ENCODE measurements at places on chromosomes 7 and 10.
A peak's percentile ranks its signal among the peaks of the same experiment; 100 is the strongest.

DNA sequence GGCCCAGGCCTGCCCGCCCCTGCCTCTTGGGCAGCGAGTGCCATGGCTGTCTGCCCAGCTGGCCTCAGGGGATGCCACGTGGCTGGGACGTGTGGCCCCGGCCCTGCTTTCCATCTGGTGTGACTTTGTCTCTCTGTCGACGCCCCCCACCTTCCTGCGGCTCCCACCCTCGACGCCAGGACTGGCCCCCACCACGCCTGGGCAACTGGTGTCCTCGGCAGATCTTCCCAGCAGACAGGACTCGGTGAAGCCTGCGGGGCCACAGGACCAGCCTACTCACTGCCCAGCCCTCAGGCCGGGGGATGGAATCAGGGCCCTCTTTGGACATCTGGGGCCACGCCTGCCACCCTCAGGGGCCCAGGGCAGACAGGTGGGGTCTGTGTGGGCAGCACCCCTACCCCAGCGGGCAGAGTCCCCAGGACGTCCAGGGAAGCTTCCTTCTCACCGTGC is 55.1 kb downstream of the UNCX start:
- no peak for DNase-seq

GRCh38 chr10:15461353-15462108 is 90.4 kb upstream of the FAM171A1 start:
- no peak for DNase-seq

- no peak for DNase-seq
These were observed 6.0 kb upstream of the ZDHHC4 start for GRCh38 chr7:6571160-6571779.

DNA sequence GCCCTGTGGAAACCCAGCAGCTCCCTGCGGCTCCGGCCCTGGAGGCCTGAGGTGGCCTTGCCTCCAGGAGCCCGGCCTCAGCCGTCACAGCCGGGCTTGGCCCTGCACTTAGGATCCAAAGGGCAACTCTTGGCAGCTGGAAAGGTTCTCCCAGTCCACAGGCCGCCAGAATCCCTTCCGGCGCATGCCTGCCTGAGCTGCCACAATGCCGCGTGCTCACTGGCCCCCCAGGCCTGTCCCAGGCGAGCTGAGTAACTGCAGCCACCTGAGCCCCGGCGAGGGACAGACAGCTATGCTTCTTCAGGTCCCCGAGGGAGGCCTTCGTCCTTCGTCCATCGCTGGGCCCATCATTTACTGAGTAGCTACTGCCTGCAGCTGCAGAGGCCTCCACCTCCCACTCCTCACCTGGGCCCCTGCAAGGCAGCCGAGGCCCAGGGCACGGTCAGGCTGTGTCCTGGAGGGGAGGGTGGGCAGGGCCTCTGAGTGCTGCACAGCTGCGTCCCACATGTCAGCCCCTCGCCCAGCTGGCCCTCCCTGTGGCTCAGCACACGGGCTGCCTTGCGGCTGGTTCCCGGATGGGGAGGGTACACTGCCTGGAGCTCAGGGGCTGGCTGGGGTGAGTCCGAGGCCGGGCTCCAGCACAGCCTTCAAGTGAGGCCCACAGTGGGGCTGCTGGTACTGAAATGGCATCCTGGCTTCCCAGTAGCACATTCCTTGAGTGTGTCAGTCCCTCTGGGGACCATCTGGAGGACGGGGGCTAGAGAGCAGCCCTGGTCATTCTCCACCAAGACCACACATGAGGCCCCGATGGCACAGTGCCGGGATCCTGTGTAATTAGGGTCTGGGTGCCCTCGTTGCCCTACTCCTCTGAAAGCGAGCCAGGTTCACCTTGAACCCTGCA is 172.5 kb downstream of the ELFN1 start:
- no peak for DNase-seq

- no peak for DNase-seq
These were observed 428 bp downstream of the CALML5 start for GRCh38 chr10:5498791-5499492.

DNA sequence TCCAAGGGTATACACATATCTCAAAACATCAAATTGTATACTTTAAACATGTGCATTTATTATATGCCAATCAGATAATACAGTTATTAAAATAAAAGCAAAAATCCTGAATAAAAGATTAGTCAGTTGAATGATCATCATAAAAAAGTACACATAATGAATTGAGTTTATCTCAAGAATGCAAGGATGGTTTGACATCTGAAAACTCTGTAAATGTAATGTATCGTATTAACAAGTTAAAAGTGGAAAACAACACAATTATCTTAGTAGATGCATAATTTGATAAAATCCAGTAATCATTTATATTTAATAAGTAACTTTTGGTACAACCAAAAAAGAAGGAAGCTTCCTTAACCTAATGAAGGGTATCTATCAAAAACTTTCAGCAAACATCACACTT is 86.6 kb downstream of the COL28A1 start:
- no peak for DNase-seq

DNA sequence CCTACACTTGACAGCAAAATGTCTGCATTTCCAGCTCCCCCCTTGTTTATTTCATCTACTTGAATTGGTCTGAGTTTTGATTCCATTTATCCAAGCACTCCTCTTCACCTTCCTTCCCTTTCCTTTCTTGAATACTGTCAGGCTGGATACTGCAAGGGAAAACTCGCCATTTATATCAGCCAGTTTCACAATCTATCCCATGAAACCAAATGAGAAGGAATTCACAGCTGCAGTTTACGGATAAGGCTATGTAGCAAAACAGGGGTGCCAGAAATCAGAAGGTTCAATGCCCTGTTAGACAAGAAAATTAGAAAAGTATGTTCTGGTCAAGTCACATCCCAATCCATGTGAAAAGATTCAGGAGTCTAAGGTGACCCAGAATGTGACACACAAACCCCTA is 28.1 kb downstream of the CCDC6 start:
- DNase-seq, result no peak

DNA sequence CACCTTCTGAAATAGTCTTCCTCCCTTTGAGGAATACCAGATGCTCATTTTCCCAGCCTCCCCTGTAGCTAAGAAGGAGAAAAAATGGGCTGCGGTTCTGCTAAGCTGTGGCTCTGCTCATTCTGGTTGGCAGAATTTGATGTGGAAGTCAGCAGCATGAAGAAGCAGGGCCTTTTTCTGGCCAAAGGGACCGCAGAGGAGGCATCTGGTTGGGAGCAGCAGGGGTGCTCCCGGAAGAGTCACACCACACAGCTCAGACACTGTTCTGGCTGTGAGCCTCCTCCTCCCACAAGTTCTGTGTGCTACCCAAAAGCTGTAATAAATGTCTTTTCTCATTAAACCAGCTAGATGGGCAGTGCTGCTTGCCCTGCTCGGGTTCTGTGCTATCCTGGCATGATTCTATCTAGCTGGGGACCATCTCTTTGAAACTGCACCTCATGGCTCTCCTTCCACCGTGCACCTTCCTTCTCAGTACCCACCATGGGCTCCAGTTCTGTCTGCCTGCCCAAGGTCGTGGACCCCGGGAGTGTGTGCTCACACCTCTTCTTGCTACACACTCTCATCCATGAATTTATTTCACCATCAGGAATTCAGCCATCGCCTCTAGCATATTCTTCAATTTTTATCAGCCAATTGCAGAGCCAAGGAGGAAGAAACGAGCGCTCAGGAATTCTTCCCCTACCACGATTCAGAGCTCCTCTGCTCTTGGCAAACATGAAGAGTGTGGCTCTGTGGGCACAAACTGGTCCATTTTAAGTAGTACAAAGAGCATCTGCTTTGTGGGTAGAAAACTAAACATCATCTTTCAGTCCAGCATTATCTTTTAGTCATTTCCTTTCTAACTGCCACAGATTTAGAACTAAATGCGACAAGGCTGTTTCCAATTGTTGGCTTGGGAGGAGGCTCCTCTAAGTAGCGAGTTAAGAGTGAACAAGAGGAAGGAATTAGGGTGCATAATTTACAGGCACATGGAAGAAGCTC is 76.9 kb downstream of the FAM171A1 start:
- no peak for DNase-seq

DNA sequence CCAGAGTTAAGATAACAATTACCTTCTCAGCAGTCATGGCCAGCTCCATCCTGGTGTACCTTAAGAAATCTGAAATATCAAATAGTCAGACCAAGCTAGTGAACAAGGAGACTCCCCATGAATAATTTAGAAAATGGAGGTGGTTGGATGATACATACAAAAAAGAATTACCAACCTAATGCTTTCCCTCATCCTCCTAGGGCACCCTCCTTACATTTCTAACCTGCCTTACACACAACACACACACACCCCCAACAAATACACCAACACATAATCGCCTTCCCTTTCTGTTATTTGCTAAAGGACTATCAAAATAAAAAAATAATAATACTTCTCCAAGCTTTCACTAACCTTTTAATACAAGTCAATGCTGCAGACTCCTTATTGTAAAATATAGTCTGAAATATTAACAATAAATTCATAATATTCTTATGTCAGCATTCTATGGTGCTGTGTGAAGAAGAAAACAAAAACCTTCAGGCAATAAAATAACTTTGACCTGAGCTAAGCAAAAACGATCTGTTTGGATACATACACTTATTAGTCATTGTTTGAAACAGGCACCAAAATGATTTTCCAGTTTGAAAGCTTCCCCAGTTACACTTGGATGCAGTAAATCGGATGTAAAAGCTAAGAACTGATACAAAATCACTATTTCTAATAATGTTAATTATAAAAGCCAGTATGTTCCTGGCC is 3.4 kb downstream of the TWIST1 start:
- no peak for DNase-seq

- DNase-seq, result peak; percentile 69
These were observed 166.1 kb downstream of the ST7 start for GRCh38 chr7:117119192-117119924.

- DNase-seq, result no peak
These were observed 19.4 kb upstream of the ADGRA1 start for GRCh38 chr10:133068111-133069032.

DNA sequence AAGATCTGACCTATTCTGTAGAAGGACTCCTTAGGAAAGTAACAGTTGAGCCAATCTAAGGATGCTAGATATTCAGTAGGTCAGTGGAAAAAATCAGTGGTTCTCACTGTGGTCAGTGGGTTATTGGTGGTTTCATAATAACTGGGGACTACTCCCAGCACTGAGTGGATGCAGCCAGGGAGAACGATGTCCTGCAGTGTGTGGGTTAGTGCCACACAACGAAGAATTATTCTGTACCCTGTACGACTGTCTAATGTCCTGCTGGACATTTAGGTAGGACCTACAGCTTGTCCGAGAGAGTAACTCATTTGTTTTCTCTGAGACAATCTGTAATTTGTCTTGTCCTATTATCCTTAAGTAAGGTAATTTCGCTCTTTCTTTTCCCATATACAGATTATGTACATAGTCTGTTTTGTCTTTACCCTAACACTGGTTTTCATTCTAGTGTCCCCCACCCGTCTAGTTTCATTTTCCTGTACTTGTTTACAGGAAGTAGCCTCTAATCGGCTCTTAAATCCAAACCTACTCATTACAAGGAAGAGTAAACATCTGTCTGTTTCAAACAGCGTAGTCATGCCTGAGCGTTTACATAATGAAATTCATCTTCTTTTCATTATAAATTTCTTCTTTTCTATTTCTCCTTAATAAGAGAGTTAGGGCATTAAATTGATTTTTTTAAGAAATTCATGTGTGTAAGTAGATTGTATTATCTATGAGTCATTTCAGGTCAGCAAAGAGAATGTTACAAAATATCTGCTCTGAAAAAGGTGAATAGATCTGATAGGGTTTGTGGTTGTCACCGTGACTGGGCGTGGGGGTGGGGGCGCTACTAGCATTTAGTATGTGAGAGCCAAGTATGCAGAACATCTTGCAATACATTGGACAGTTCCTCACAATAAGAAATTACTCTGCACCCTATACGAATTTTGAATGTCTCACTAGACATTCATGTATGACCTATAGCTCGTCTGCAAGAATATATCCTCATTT is 8.3 kb upstream of the ZC3HAV1L start:
- DNase-seq, result peak; percentile 68

GRCh38 chr7:128833148-128833945 is 3.1 kb downstream of the FLNC start:
- DNase-seq, result no peak

DNA sequence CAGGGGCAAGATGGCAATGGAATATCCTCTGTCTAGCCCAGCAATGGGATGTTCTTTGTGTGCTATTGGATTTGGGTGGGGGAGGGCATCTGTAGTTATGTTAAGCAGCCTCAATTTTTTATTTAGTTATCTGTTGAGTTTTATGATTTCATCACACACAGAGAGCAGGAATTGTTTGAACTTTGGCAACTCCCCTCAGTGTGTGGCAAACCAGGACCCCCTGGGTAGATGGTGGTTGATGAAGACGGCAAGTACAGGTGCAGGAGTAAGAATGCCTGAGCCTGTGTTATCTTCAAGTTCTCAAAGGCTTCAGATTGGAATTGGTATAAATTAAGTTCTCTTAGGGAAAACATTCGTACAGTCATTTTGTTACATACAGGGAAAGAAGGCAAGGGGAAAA is 142.4 kb upstream of the SAMD8 start:
- no peak for DNase-seq

All from CD4-positive, alpha-beta T cell treated with Interleukin-1 beta for 1 hour (primary cell).